ENCODE measurements at places on chromosomes 7 and 10.

DNA sequence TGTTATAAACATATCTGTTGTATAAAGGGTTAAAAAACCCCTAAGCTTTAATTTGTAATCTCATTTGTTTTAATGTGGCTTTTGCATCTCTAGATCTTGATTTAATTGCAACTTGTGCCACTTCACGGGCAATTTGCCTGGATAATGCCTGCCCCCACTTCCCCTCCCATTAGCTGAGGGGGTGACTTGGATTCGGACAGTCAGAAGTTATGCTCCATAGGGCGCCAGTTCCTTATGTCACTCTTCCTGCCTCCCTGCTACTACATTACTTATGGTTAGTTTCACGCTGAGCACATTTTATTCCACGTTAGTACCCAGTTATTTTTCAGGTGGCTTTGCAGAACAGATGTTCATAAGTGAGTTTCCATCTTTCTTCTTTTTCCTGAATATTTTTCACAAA lies 1015.2 kb upstream of the PHF14 start:
- no peak for DNase-seq

- no peak for DNase-seq
Measured at GRCh38 chr10:26959841-26960240, 99.1 kb upstream of the ABI1 start.

DNA sequence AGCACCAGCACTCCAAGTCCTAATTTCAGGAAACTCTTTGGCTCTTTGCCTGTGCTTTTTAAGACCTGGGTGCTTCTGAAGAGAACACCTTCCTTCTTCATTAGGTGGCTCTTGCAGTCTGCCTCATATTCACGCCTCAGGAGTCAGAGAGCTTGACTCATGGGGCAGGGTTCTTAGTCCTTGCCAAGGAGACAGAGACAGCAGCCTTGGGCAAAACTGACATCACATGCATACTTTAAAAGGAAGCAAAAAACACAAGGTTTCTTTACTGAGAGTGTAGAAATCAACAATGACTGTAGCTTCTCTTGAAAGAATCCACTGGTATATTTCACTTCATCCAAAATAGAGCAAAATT lies 780.6 kb downstream of the INHBA start:
- no peak for DNase-seq

- no peak for DNase-seq
Measured at GRCh38 chr10:71532878-71533277, 136.2 kb downstream of the CDH23 start.

- no peak for DNase-seq
Measured at GRCh38 chr7:7953806-7954205, 14.8 kb upstream of the GLCCI1 start.

- no peak for DNase-seq
Measured at GRCh38 chr10:50622706-50623662, 772 bp downstream of the SGMS1 start.

DNA sequence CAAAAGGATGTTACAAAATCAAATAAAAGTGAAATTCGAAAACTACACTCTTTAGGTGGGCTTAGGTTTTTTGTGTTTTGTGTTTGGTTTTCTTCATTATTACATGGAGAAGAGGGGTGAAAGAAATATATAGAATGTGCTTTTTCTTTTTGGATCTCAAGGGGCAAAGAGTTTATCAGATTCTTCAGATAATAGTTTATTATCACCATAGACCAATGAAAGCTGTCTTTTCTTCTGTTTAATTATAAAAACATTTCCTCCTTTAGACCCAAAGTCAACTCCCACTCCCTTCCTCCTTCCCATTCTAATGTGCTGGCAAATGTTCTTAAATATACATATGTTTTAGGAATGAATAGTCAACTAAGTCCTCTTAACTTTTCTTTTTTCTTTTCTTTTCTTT lies 167.6 kb downstream of the AKR1D1 start:
- no peak for DNase-seq

GRCh38 chr7:151673216-151673615 lies 153.5 kb upstream of the RHEB start:
- DNase-seq, result no peak

GRCh38 chr10:5199398-5199797 lies 2.8 kb downstream of the AKR1C4 start:
- DNase-seq, result no peak

GRCh38 chr7:108468246-108468645 lies 12.0 kb upstream of the NRCAM start:
- DNase-seq, result no peak

DNA sequence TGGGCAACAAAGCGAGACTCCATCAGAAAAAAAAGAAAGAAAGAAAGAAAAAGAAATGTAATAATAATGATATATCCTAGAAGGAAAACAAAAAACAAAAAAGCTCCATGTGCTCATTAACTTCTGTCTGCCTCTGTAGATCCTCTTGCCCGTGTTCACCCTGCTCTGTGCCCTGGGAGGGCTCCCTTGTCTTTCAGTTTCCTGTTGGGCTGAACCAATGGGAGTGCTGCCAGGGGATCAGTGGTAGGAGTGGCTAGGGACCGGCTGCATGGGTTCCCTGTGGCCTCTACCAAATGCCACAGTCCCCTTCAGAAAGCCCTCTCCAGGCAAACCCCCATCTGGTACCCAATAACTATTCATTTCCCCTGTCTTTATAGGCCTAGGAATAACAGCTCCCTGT lies 51.8 kb upstream of the PARD3 start:
- DNase-seq, result no peak

DNA sequence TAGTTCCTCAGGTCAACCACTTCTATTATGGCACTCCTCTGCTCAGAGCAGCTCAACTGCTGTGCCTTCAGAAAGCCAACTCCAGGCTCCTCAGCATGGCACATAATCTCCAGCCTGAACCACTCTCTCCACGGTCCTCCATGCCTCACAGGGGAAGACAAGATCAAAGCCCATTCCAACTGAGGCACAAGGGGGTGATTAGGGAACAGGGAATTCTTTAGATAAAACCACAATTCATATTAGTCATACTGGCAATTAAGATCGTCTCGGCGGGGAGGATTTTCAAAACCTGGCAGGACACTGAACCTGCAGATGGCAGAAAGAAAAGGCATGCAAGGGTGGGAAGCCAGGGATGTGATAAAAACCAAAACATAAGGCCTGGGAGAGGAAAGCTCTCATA lies 361.6 kb downstream of the FGFR2 start:
- DNase-seq, result no peak

GRCh38 chr7:47478926-47479711 lies 102.8 kb downstream of the TNS3 start:
- DNase-seq, result no peak

DNA sequence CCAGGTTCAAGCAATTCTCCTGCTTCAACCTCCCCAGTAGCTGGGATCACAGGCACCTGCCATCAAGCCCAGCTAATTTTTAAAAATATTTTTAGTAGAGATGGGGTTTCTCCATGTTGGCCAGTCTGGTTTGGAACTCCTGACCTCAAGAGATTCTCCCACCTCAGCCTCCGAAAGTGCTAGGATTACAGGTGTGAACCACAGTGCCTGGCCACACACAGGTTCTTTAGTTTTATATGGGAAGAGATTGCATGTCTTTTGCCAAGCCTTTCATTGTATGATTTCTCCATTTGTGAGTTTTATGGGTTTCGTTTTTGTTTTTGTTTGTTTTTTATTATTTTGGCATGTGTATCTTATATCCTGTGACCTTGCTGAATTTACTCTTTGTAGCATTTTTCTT lies 40.9 kb downstream of the C1GALT1 start:
- DNase-seq, result no peak

DNA sequence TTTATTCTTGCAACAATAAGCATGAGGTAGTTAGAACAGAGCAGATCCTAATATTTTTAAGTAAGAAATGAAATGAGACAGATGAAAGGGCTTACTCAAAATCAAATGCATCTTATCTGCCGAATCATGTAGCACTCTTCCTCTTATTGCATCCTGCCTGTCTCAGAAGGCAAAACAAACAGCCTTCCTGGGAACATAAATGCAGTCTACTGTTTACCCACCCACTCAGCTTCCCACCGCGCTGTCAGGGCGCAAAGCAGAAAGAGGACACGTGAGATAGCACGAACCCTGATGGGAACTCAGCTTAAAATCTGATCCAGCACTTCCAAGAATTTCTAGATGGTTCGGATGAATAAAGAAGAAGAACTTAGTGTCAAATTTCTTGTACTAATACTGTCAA lies 114.4 kb upstream of the CDK1 start:
- no peak for DNase-seq

- no peak for DNase-seq
Measured at GRCh38 chr7:95630702-95631458, 34.6 kb upstream of the PDK4 start.

Measured in HFF-Myc (cell line).